ENCODE measurements at places on chromosomes 1 and 21.

DNA sequence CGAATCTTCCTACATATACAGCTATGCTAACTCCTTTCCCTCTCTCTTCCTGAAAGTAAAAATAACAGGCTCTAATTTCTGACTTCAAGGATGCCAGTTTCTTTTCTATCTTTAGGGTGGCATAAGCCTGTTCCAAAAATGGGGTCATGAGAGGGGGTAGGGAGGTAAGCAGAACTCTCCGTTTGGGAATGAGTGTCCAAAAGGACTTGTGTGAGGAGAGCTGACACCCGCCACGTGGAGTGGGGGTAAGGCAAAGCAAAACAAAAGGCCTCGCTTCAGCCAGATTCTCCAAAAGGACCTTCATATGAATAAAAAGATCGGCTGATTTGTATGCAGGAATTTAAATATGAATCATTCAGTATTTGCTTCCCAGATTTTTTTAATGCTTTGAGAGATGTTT, 28.6 kb downstream of the PLPPR4 start:
- DNase-seq = no peak

- no peak for DNase-seq
Measured at GRCh38 chr1:198495631-198496030, 44.8 kb downstream of the ATP6V1G3 start.

- DNase-seq = no peak
Measured at GRCh38 chr1:192747301-192747700, 61.5 kb upstream of the RGS2 start.

GRCh38 chr1:6674771-6675170, 26.8 kb downstream of the DNAJC11 start:
- DNase-seq = no peak
